Lower leg skin (tissue), 4 donors: ENCODE measurements at places on chromosomes 1 and 21. TPM values are rescaled to one million over a fixed set of nuclear protein-coding genes. Genes with fewer than 3 reads are reported as not detected.

GRCh38 chr1:180160357-180160756 is 5.7 kb downstream of the QSOX1 start:
- no peak for DNase-seq

DNA sequence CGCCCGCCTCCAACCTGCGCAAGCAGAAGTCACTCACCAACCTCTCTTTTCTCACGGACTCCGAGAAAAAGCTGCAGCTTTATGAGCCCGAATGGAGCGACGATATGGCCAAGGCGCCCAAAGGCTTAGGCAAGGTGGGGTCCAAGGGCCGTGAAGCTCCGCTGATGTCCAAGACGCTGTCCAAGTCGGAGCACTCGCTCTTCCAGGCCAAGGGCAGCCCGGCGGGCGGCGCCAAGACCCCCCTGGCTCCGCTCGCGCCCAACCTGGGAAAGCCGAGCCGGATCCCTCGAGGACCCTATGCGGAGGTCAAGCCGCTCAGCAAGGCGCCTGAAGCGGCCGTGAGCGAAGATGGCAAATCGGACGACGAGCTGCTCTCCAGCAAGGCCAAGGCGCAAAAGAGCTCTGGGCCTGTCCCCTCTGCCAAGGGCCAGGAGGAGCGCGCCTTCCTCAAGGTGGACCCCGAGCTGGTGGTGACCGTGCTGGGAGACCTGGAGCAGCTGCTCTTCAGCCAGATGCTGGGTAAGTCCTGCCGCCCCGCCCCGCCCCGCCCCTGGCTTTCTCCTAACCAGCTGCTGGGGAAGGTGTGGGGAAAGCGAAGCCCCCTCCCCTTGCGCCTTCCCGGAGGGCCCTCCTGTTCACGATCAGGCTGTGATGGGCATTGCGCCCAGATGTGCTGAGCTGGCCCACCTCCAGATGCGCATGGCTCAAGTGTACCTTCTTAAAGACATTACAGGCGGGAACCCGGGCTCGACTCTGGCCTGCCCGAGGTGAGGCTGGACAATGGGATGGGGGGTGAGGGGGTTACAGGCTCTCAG is 110.2 kb downstream of the NAV1 start:
- peak; percentile 26 for DNase-seq

GRCh38 chr21:33824156-33824941 is 91.3 kb downstream of the ATP5PO start:
- DNase-seq, result no peak

DNA sequence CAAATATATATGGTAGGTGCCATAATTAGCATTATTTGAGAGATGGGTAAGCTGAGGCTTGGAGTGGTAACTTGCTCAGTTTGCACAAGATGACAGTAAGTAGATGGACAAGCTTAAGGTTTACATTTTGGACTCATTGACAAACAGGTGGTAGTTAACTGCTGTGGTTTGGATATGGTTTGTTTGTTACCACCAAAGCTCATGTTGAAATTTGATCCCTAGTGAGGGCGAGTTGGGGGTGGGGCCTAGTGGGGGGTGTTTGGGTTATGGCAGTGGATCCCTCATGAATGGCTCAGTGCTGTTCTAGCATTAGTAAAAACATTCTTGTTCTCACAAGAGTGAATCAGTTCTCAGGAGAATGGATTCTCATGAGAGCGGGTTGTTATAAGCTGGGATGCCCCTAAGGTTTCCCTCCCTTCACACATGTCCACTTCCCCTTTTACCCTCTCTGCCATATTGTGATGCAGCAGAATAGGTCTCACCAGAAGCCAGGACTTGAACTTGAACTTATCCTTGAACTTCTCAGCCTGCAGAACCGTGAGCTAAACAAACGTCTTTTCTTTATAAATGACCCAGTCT is 6.6 kb upstream of the PRRX1 start:
- DNase-seq, result no peak

The OLIG2 gene
- not detected for total RNA-seq

The PKLR gene
- total RNA-seq, result 1.7 TPM

The OR10J1 gene
- not detected for total RNA-seq

The TNFRSF4 gene
- not detected for total RNA-seq

The CD244 gene
- total RNA-seq, result 0.25 TPM

DNA sequence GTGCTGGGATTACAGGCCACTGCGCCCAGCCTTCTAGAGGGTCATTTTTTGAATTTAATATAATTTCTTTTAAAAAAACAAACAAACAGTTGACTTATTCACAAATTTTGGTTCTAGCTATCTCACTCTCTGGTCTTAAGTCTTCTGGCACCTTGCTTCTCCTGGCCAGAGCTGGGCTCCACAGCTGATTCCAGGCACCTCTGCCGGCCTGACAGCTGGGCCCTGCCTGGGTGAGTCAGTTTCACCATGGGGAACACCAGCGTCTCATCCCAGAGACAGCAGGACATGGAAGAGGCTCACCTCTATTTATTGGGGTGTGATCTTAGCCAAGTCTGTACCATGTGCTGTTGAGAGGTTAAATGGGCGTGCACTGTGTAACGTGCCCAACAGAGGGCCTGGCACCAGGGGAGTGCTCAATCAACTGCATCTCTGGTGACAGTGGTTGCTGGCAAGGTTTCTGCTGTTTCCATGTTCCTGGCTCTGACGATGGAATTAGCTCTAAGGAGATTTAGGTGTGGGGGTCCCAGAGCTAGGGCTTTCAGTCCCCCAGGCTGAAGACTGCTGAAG is 956 bp downstream of the CPLANE2 start:
- DNase-seq, result peak; percentile 66

DNA sequence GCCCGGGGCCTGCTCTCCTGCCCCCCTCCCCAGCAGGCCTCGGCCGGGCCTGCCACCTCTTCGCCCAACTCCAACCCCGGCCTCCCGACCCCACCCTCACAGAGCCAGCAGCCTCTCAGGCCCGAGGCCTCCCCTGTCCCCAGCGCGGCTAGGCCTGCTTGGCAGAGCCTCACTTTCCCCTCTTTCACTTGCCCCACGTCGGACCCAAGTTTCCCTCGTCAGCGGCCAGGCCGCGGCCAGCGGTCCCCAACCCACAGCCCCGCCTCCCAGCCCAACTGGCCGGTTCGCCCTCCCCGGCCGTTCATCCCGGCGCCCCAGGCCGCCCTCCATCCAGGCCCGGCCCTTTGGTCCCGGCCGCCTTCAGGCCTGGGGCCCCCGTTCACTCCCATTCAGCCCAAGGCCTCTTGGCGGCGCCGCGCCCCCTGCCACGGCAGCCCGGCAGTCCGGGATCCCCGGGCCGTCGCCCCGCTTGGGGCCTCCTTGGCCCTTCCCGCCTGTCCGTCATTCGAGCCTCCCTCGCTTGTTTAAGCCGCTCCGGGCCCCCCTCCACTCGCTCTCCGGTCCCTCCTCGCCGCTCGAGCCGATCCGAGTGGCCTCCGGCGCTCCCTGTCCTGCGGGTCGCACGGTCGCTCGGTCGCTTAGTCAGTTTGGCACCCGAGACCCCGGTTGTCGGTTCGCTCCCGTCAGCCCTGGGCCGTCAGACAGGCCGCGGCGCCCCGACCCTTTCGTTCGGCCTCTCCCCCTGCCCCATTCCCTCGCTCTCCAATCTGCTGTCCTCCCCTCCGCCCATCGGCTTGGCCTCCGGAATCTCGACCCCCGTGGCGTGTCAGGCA is 1.4 kb downstream of the LRRC41 start:
- DNase-seq, result peak; percentile 23

The TLCD4 gene
- 2.9 TPM for total RNA-seq

- DNase-seq, result peak; percentile 89
These were observed 156.7 kb downstream of the NR5A2 start for GRCh38 chr1:200184196-200184595.

DNA sequence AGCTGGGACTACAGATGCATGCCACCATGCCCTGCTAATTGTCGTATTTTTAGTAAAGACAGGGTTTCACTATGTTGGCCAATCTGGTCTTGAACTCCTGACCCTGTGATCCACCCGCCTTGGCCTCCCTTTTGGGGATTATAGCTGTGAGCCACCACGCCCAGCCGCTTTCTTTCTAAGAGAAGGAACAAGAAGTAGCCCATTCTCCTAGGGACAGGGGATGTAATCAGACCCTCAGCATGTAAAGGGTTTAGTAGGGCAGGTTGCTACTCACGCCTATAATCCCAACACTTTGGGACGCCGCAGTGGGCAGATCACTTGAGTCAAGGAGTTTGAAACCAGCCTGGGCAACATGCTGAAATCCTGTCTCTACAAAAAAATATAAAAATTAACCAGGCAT is 189.7 kb downstream of the TOMM20 start:
- no peak for DNase-seq

- peak; percentile 98 for DNase-seq
These were observed at the start of gene HLX for GRCh38 chr1:220879076-220879508. HLX (plus strand) TSS chr1:220879443; CDS start chr1:220879858, 415 bp downstream.

- DNase-seq, result no peak
These were observed 3.2 kb upstream of the PROX1 start for GRCh38 chr1:213984387-213985208.

DNA sequence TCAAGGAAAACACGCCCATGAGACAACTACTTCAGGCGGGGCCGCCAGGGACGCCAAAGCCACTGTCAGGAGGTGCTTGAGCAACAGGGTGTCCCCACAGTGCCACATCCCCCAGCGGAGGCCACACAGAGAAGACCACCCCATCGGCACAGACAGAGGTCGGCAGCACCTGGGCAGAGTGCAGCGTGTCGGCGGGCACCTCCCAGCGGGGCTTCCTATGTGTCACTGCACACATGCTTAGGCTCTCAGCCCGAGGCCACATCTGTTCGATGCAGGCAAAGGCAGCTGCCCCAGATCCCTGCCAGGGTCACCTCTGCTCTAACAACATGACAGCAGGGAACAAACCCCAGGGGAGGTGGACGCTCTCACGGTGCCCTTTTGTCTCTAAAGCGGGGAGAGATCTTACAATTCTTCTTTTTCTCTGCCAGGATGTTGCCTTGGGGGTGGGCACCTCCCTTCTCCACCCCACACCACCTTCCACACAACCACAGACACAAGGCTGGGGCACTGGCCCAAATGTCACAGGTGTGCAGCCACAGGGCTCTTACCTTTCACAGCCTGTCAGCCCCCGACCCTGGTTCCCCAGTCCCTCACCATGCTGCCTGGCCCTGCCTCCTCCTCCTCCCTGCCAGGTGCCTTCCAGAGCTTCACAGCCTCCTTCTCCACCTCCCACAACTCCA is 4.2 kb downstream of the KRTAP10-8 start:
- DNase-seq, result no peak

GRCh38 chr1:73860421-73860950 is 337.5 kb downstream of the LRRIQ3 start:
- DNase-seq, result no peak

GRCh38 chr21:30028537-30028936 is 88.7 kb upstream of the GRIK1 start:
- DNase-seq, result no peak

The RNU1-1 gene
- not detected for total RNA-seq

DNA sequence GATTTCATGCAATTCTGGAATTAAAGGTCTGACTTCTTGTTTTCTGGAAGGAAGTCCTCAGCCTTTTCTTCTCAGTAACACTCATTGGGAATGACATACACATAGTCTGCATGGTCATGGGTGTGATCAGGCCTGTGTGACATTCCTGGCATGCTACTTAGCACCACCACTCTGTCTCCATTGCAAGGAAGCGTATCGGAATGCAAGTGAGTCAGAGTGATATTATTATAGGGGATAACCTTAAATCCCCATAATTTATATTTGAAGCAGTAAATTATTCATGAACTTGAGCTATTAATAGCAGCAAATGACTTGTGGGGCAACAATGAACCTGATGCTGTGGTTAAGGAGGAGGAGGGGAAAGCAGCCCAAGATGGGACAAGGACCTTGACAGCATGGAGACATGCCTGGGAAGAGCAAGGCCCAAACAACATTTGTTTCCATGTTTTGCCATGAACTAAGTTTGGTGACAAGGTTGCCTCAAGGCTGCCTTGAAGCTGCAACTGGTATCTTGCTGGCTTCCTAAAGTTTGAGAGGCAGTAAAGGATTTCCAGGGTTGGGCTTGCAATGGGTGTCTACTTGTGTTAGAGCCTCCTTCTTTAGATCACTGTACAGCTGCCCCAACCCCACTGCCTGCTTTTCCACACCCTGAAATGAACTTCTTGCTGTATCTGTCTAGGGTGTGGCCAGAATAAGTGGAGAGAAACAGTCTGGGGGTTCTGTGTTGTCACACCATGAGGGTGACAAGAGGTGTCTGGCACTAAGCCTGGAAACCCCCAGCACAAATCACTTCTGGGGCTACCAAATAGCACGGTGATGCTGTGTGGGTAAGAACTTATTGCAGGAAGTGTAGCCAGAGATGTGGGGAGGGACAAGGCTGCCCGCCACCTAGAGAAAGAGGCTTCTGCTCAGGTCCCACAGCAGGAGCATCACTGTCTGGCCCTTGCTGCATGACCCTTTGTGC is 4.6 kb downstream of the MAB21L3 start:
- no peak for DNase-seq

DNA sequence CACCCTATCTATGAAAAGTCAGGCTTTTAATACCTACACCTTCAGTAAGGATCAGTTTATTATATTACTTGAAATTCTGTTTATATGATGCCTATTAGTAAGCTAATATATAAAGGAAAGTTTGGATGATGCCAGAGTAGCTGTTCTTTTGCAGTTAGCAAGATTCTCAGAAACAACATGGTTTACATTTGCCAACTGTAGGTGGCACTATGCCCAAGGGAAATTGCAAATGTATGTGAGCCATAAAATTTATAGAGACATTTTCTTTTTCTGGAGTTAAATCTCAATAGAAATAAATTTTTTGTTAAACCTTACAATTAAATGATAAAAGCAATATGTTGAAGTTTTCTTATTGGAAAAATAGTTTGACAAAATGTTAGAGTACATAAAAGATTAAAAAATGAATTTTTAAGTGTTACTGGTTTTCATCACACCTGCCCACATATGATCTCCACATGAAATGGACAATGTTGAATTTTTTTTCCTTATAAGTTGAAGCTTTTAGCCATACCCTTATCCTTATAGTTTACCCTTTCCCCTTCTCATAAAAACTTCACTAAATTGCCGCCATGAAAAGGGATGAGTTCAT is 32.1 kb upstream of the EPHX4 start:
- DNase-seq, result no peak

DNA sequence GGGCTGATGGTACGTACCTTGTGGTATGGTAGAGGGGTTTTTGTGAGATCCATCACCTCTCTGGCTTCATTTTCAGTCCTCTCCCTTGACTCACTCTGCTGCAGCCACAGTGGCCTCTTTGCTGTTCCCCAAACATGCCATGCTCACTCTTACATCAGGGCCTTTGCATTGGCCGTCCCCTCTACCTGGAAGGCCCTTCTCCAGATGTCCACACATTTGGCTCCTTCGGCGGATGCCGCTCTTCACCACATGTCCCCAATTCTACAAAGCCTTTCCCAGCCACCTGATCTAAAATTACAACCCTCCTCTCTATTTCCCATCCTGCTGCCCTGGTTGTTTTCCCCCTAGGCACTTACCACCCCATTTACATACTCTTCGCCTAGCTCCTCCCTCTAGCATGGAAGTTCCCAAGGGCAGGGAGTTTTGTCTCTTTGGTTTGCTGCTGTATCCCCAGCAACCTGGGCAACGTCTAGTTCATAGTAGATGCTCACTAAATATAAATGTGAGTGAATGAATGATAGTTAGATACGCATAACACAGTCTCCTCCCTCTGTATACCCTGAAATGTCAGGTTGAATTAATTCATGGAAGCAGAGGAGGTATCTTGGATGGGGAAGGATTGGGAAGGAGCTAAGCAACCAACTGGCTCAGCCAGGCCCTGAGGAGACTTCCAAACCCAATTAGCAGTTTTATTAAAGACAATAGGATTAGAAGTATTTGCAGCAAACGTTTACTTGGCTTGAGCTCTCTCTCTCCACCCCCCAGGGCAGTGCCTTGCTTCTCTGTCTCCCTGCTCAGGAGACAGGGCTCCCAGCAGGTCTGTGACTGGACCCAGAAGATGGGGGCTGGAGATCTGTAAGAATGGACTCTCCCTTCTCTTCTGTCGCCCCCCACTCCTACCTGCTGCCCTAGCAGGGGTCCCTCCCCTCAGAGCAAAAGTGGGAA is 264.2 kb downstream of the GRIK3 start:
- no peak for DNase-seq

- no peak for DNase-seq
These were observed 105.6 kb upstream of the USH2A start for GRCh38 chr1:216528816-216529215.
